Esophagus mucosa (tissue), 1 donor: ENCODE measurements at places on chromosomes 16 and 17. TPM values are rescaled to one million over a fixed set of nuclear protein-coding genes. Genes with fewer than 3 reads are reported as not detected.
A peak's percentile ranks its signal among the peaks of the same experiment; 100 is the strongest.

GRCh38 chr16:70692873-70693671 lies 7.2 kb upstream of the MTSS2 start:
- no peak for ATAC-seq

Gene EMC6
- total RNA-seq: 35.0 TPM

- ATAC-seq: peak; percentile 86
Observed at GRCh38 chr17:42325026-42325425, 36.7 kb downstream of the STAT5A start.

Gene SLC16A6
- 14.4 TPM for total RNA-seq

DNA sequence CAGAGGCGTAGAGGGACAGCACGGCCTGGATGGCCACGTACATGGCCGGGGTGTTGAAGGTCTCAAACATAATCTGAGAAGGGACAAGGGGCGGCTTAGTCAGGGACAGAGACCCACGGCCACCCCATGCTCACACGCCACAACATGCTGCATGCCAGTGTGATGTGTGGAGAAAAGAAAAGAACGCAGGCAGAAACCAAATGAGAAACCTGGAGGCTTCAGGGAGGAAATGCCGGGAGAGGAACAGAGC lies 1.1 kb downstream of the ACTG1 start:
- ATAC-seq: no peak

Gene IL21R
- total RNA-seq: 0.56 TPM

- no peak for ATAC-seq
Observed at GRCh38 chr16:83031524-83031923, 404.8 kb downstream of the CDH13 start.

- ATAC-seq: no peak
Observed at GRCh38 chr16:64919929-64920607, 201.8 kb downstream of the CDH11 start.
